ENCODE measurements at places on chromosomes 3 and 15.
A peak's percentile ranks its signal among the peaks of the same experiment; 100 is the strongest.

- no peak for DNase-seq
Observed at GRCh38 chr3:171320750-171321558, 139.3 kb downstream of the TNIK start.

DNA sequence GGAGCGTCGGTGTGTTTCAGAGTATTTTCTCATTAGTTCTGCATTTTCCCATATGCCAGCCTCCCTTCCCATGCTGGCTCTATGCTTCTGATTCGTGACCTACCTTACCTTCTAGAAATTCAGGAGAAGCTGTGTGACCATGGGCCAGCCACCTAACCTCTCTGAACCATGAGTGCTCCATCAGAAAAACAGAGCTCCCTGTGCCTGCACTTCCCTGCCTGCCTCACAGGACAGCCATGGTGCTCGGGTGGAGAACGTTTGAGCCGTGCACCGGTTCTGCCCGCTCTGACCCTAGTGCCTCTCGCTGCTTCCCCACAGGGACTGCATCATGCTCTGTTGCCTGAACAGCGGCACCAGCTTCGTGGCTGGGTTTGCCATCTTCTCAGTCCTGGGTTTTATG lies 74.5 kb upstream of the SLC6A1 start:
- DNase-seq: no peak

DNA sequence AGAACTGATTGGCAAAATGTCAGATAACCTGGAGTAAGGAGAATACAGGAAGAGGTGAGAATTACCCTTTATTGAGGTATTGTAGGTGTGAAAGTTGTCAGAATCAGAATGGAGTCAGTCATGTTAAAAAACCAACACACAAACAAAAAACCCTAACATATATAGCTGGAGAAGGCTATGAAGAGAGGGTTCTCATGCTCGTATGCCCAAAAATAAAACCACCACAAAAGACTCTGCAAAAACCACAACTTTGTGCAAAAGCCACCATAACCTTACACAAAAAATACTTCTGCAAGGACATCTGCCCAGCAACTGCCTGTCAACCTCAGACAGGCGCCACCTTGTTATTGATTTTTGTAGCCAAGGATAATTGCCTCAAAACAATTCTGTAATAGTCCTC lies 136.0 kb downstream of the CD47 start:
- DNase-seq: no peak

DNA sequence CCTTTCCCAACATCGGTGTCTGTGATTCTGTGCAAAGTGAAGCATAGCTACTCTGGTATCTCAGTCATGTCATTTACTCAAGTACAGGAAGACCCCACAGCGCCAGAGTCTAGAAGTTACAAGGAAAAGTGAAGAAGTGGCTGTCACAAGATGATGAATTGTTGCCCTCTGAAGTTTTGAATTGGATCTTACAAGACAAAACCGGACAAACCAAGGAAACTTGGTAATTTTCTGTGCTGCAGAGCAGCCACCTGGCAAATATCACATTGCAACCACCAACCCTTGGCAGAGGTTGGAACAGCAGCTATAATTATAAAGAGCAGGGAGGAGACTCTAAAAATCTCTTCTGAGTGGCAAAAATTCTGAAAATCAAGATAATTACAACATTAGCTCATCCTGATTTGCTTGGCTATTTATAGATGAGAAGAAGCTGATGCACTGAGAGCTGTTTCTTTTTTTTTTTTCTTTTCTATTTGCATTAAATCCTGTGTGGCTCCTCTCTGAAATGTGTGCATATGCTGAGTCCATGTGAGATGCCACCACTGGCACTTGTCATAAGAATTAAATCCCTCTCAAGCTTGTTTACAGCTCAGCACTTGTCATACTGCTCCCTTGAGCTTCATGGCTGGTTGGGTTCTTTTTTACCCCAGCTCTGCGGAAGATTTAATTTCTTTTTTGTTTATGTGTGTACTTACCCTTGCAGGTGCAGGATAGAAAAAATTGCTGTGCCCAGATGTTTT lies 68.0 kb upstream of the MNS1 start:
- no peak for DNase-seq

GRCh38 chr3:160180581-160181216 lies 44.5 kb upstream of the C3orf80 start:
- no peak for DNase-seq

GRCh38 chr3:76367281-76367680 lies 581.9 kb upstream of the ZNF717 start:
- no peak for DNase-seq

- no peak for DNase-seq
Observed at GRCh38 chr3:23667536-23668429, 138.0 kb upstream of the UBE2E1 start.

- DNase-seq: no peak
Observed at GRCh38 chr15:72288796-72289596, 16.6 kb upstream of the PARP6 start.

GRCh38 chr3:12796171-12797123 lies at the start of gene CAND2:
CAND2 (plus strand) TSS chr3:12796680; CDS start chr3:12796721, 41 bp downstream.
- DNase-seq: peak; percentile 33

DNA sequence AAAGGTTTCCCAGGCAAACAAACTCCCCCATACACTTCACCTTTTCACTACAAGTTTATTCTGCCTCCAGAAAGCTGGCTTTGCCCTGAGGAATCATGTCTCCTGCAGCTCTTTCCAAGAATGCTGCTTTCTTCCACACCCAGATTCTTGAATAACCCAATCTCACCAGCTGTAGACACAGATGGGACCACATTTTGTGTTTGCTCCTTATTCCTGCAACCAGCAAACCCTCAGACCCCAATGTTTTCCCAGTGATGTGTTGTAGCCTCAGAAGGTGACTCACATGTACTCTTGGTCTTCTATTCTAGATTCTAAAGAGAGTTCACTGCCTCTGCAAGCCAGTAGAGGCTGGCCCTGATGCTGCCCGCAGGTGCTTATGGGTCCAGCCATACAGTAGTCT lies 23.6 kb upstream of the TRIM59 start:
- DNase-seq: no peak

DNA sequence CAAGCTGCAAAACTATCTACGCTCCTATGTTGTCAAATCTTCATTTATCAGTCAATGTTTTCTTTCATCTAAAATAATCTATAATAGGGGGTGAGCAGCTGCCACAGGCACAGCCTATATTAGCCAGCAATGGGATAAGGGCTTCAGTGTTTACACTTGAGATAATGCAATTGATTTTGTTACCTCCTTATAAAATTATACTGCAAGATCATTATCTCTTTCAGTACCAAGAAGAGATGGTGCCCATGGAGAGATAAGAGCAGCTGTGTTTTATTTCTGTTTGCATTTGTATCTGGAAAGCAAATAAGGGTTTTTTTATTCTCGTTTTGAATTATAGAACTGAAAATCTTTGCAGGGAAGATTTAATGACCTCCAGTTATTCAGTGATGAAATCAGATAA lies 68.9 kb downstream of the PLD1 start:
- no peak for DNase-seq

DNA sequence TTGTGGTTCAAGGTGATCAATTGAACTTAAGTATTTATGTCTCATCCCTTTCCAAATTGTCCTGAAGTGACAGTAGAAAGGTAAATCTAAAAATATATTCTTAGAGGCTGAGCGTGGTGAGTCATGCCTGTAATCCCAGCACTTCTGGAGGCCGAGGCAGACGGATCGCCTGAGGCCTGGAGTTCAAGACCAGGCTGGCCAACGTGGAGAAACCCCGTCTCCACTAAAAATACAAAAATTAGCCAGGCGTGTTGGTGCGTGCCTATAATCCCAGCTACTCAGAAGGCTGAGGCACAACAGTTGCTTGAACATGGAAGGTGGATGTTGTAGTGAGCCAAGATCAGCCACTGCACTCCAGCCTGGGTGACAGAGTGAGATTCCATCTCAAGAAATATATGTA lies 226.6 kb downstream of the DPH6 start:
- no peak for DNase-seq

- DNase-seq: no peak
Observed at GRCh38 chr15:68126396-68126795, 72.3 kb downstream of the PIAS1 start.

DNA sequence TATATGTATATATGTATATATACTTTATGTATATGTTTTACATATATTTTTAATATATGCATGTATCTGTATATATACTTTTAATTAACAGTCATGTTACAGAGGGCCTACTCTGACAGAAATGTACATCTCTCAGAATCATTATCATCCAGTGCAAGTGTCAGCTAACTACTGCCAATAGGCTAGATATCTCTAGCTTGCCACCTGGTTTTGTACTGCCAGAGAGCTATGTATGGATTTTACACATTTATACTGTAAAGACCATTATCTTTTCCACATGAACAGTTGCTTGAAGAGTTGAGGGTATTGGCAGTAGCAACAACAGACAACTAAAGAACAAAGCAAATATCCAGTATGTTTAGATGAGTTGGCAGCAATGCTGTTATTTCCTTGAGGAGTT lies 99.7 kb upstream of the VGLL3 start:
- no peak for DNase-seq

DNA sequence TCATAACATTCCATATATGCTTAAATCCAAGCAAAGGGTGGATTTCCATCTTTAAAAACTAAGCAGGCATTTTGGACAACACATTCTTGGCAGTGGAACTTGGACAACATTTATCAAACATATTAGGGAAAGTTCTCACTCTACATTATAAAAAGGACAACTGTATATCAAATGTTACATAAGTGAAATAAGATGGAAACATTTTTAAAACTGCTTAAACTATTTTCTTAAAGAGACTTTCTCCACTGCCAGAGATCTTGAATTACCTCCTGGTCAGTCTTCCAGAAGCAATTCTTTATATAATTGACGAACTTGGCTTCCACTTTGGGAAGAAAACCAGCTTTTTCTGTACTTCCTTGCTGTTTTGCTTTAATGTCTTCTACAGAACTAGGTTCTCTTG lies 109.3 kb downstream of the NEO1 start:
- no peak for DNase-seq

GRCh38 chr3:30649572-30650318 lies 43.3 kb downstream of the TGFBR2 start:
- DNase-seq: no peak

- DNase-seq: no peak
Observed at GRCh38 chr3:148882288-148882687, 17.2 kb downstream of the CPA3 start.

- no peak for DNase-seq
Observed at GRCh38 chr15:41017066-41017735, 63.9 kb downstream of the CHAC1 start.

Measured in stimulated activated CD4-positive, alpha-beta T cell treated with anti-CD3 and anti-CD28 coated beads, Interleukin-15, amount 100 ng/mL, for 1 hour (primary cell).